ENCODE measurements at places on chromosomes 1 and 21.

DNA sequence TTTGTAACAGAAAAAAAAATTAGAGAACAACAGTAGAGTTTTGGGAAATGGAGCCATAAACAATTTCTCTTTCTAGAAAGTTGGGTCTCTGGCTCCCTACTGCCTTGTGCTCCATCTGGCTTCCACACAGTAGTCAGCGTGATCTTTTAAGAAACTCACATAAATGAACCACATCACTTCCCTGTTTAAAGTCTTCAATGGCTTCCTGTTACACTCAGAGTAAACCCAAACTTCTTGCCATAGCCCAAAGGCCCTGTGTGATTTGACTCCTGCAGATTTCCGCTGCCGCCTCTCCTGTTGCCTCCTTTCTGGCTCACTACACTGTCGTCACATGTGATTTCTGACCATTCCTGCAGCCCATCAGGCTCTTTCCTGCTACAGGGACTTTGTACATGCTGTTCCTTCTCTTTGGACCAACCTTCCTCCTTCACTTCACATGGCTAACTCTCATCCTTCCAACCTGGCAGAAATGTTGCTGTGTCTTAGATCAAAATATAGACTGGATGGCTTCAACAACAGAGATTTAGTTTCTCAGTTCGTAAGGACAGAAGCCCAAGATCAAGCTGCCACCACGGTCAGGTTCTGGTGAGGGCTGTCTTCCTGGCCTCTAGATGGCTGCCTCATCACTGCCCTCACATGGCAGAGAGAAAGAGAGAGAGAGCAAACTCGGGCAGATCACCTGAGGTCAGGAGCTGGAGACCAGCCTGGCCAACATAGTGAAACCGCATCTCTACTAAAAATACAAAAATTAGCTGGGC is 34.0 kb downstream of the OPRD1 start:
- DNase-seq: no peak

- no peak for DNase-seq
Measured at GRCh38 chr1:36083635-36084496, at the start of gene TEKT2. TEKT2 (plus strand) TSS chr1:36084094; CDS start chr1:36084922, 828 bp downstream.

- DNase-seq: no peak
Measured at GRCh38 chr1:230901671-230902070, 33.4 kb upstream of the C1orf198 start.

GRCh38 chr1:154154534-154155191 is at the start of gene NUP210L:
NUP210L (minus strand) TSS chr1:154155073.
- DNase-seq: no peak

- no peak for DNase-seq
Measured at GRCh38 chr21:29810871-29811270, 128.9 kb downstream of the GRIK1 start.

DNA sequence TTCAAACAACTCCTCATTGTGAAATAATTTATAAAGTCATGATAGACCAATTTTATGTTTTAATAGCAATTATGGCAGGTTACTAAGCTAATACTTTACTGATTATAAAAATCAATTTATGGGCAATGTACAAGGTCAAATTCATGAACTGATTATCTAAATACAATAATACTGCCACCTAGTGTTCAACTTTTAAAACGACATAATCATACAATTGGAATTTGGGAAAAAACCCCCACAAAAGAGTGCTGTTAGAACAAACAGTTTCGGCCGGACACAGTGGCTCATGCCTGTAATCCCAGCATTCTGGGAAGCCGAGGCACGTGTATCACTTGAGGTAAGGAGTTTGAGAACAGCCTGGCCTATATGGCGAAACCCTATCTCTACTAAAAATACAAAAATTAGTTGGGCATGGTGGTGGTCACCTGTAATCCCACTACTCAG is 14.0 kb downstream of the GTF2B start:
- DNase-seq: no peak

GRCh38 chr1:85088408-85088784 is 40.1 kb upstream of the MCOLN3 start:
- DNase-seq: no peak

DNA sequence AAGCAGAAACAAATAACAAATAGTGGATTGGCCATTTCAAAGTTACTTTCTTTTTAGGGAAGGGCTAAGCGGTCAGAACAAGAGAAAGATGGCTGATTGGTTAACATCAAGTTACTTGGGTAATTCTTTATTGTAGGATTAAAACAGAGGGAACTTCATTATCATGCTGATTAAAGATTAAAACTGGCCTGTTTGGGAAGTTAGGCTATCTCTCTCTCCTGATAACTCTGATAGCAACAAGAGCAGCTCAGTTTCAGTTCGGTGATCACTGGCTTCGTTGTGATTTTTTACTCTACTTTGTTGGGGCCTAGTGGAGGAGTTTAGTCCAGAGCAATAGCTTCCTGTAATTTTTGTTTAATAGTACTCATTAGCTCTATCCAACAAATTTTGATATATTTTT is 20.5 kb upstream of the COP1 start:
- no peak for DNase-seq

DNA sequence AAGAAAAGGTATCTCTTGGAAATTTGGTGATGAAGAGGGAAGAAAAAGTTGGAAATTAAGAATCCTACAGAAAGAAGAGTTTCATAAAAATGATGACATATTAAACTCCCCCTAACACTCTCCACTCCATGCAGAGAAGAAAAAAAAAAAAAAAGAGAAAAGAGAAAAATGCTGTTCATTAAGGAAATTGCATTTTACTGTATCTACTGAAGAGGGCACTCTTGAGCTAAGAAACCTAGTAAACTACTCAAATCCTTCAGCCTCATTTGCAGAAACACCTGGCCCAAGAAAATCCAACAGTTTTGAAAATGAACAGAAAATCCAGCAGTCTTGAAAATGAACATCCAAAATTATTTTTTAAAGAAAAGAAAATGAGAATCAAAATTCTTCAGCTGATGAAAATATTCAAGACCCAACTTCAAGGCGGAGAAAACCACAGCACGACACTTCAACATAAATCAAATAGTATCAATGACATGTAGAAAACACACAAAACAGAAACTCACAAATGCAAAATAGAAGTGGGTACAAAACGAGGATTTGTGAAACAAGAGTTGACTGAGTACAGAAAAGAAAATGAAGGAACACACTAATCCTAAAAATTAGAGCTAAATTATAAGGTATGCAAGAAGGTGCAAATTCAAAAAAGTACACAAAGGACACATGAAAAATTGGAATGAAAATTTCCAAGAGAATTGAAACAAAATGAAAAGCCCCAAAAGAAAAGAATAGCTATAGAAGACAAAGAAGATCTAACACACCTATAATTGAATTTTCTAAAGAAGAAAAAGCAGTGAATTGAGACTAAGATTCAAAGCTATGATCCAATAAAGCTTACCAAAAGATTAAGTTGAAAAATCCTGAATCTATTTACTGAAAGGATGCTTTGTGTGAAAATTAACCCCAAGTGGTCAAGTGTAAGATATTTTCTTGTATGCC is 73.2 kb upstream of the DNAJC6 start:
- DNase-seq: no peak

GRCh38 chr1:172473302-172473701 is 29.4 kb upstream of the PIGC start:
- no peak for DNase-seq

DNA sequence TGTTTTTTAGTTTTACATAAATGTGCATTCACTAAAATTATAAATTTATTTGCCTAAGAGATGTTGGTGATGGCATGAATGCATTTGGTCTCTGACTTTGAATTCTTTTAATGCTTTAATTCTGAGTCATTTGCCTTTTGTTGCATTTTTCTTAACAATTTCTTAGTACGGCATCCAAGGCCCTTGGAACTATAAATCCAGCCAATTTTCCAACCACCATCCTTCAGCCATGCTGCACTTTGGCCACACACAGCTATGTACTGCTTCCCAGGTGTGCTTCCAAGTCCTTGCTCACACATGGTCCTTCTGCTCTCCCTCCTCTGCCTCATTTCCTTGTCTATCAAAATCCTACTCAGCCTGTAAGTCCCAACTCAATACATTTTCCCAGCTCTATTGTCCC is 161.0 kb downstream of the DHRS3 start:
- no peak for DNase-seq

GRCh38 chr1:171913385-171913784 is 72.1 kb downstream of the DNM3 start:
- DNase-seq: no peak

- DNase-seq: no peak
Measured at GRCh38 chr1:82453511-82454185, 652.9 kb downstream of the ADGRL2 start.

- DNase-seq: no peak
Measured at GRCh38 chr1:154166207-154166606, 11.3 kb upstream of the NUP210L start.

GRCh38 chr1:155206891-155207805 is 549 bp downstream of the THBS3 start:
- peak; percentile 84 for DNase-seq

GRCh38 chr1:98849969-98850636 is 154.6 kb downstream of the PLPPR5 start:
- DNase-seq: no peak

GRCh38 chr1:192805832-192806323 is 3.0 kb upstream of the RGS2 start:
- DNase-seq: no peak

DNA sequence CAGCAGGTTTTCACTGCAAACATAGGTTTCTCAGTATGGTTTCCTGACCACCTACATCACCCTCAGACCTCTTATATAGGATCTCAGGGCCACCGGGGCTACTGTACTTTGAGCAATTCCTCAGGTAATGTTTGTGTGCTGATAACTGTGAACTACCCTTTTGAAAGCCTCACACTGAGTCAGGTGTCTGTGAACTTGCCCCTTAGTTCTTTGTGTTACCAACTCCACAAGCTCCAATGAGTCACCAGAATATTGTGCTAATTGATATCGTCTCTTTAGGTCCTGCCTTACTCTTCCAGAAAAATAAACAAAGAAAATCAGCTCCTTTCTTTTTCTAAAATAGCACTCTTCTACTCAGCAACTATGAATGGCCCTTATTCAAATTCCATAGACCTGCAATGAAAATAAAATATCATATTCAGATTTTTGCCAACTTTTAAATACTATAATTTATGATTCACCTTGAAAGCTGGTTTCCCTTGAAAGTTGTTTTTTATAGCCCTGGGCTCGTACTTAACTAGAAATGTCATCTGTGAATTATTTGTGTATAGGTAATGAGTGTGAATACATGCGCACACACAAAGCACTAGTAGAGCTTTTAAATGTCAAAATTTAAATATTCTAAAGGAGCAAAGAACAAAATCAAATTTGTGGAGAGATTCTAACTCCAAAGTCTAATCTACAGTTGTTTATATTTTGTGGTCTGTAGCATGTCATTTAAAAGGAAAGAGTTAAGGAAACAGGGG is 88.1 kb upstream of the WARS2 start:
- no peak for DNase-seq

- DNase-seq: no peak
Measured at GRCh38 chr1:221704306-221704705, 37.6 kb downstream of the DUSP10 start.

DNA sequence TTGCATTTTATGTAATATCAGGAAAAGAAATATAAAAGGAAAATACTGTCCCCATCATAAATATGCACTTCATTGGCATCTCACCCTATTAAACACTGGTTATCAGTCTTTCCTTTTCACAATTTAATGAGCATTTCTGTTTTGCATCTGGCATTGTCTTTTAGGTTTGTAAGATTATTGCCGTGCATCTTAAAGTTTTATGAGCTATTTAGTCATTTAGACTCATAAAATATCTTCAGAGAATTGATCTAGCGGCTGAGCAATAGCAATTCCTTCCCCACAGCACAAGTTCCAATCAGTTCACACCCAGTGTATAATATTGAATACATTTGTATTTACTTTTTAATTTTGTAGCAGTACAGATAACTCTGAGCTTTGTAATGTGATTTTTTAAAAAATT is 112.3 kb upstream of the C1orf105 start:
- no peak for DNase-seq

DNA sequence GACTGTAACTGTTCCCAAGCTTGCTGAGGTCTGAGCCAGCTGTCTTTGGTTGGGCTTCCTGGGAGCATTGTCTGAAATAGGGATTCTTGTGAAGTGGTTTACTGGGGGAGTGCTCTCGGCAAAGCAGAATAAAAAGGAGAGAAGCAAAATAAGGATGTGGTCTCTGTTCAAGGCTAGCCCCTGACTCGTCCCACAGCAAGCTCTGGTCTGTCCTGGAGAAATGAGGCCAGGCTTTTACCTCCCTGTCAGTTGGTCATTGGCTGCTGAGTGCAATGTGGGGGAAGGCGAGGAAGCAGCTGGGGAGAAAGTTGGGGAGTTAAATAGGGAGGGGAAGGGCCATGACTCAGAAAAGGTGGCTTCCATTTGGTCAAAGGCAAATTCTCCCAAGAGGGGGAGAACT is 303.9 kb upstream of the DUSP10 start:
- no peak for DNase-seq

DNA sequence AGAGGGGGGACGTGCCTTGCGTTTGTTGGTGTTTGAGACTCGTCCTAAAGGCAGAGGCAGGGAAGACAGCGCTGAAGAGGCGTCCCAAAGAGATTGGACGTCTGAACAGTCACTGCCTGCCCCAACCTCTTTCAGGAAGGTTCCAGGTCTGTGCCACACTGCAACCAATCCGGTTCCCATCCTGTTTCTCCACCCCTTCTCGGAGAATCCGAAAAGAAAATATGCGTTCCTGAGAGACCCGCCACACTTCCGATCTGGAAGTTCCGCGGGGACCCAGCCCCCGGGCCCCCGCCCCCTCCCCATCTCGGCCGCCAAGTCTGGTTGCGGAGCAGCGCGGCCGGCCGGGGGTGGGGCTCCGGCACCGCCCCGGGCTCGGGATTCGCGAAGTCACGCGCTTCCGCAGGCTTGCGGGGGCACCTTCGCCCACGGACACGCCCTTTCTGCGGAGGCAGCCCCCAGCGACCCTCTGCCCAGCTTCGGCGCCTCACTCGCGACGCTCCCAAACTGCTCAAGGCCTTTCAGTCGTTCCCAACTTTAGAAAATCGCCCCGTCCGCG is 124.5 kb upstream of the DPYD start:
- no peak for DNase-seq
